ENCODE measurements at places on chromosomes 2 and 18. TPM values are rescaled to one million over a fixed set of nuclear protein-coding genes. Genes with fewer than 3 reads are reported as not detected.
A peak's percentile ranks its signal among the peaks of the same experiment; 100 is the strongest.

- DNase-seq: no peak
- H3K4me3 ChIP-seq: no peak overlapping the region
- H3K27me3 ChIP-seq: no peaks in the 10 kb centered on the region
- no peak overlapping the region for H3K27ac ChIP-seq
- H3K36me3 ChIP-seq: no peaks in the 10 kb centered on the region
- H3K4me1 ChIP-seq: peaks cover 12% of the 10 kb centered on the region
These were observed 25.0 kb upstream of the SPP2 start for GRCh38 chr2:234025466-234025865.

DNA sequence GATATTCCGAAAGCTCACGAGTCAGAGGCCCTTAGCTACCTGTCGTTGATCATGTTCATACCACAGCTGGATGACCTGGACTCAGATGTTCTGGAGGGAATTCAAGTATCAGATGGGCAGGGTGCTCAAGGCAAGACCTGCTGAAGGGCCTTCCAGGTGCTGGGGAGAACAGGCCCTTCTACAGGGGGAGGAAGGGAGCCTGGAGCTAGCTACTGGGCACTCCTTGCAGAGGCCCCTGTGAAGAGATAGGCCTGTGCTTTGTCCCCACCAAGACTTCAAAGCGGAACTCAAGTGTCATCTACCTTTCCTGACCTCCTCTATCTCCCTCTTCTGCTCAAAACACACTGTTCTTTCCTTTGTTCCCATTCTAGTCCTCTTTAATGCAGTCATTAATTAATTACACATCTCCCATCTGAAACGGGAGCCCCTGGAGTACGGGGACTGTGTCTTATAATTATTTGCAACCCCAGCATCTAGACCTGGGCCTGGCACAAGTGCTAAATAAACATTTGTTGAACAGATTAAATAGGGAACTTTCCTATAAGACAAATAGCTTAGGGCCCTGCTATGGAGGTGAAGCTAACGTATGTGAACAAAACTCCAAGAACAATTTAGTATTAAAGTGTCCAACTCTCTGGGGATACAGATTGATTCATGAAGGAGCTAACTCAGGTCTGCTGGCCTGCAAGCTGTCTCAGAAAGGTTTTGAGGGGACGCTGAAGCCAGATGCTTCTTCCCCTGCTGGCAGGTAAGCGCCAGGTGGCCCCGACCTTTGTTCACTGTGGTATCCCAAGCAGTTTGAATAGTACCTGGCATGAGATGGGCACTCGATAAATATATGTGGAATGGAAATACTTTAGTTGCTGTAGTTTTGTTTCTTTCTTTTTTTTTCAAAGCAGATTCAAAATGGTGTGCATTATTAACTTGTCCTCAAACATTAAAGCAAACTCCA is 22.0 kb downstream of the RHOB start:
- no peak overlapping the region for H3K4me3 ChIP-seq
- H3K27ac ChIP-seq: no peak overlapping the region
- DNase-seq: no peak
- H3K4me1 ChIP-seq: peaks cover 3% of the 10 kb centered on the region

GRCh38 chr2:149617476-149617875 is 29.9 kb upstream of the MMADHC start:
- H3K27me3 ChIP-seq: no peaks in the 10 kb centered on the region
- DNase-seq: no peak
- H3K27ac ChIP-seq: no peak overlapping the region

The PTPRM gene
- 92.5 TPM for total RNA-seq

The CD207 gene
- 0.95 TPM for total RNA-seq

The CYTIP gene
- total RNA-seq: 6.8 TPM

The UPP2 gene
- not detected for total RNA-seq

DNA sequence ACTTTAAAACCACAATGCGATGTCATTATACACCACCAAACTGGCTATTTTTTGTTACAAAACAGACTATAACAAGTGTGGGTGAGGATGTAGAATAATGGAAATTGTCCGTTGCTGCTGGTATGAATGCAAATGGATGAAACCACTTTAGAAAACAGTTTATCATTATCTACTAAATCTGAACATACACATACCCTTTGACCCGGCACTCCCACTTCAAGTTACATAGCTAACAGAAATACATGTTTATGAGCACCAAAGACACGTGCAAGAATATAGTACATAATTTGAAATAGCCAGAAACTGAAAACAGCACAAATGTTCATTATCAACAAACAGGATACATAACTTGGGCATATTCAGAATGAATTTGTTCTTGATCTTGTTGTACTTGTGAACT is 206.4 kb upstream of the CHAC2 start:
- no peaks in the 10 kb centered on the region for H3K36me3 ChIP-seq
- DNase-seq: no peak
- H3K27me3 ChIP-seq: no peaks in the 10 kb centered on the region
- H3K27ac ChIP-seq: no peak overlapping the region
- H3K4me1 ChIP-seq: no peaks in the 10 kb centered on the region

The GPR45 gene
- not detected for total RNA-seq

DNA sequence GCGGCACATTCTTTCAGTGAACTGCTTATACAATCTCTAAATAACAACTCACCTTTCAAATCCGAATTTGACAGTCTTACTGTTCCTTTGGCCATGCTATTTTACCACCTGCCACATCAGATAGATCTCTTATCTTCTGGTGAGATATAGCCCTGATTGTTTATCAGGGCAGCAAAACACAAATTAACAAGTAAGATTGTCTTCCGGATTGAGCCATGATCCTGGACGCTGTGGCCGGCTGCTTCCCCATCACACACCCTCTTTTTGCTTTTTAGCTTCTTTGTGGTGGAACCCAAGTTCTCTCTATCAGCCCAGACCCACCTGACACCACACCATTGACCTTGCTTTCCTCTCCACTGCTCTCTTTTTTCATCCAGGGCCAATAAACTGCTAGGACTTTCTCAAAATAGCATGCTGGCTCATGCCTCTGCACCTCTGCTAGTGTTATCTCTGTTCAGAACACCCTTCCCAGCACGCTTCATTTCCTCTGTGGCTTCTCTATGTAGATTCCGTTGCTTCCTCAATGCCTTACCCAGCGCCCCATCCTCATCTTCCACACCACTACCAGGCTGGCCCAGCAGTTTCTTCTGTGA is 111.8 kb upstream of the CNTNAP5 start:
- H3K27me3 ChIP-seq: no peaks in the 10 kb centered on the region
- H3K27ac ChIP-seq: no peak overlapping the region
- no peak overlapping the region for H3K4me3 ChIP-seq
- H3K36me3 ChIP-seq: no peaks in the 10 kb centered on the region

The ASB18 gene
- total RNA-seq: not detected

DNA sequence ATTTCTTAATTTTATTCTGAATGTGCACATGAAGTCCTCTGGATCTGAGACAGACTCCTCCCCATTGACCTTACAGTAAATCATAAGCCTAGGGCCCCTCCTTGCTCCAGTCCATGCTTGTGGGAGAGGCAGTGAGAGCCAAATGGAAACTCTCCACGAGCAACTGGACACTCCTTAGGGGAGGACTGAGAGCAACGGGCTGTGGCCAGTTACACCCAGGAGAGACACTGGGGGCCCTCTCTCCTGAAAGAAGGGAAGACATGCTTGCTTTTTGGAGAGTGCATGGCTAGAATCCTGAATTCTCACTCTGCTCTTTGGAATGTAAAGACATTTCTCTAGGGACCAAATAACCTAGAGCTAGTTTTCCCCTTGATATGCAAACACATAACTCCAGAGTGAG is 49.0 kb upstream of the BIN1 start:
- H3K27ac ChIP-seq: no peak overlapping the region
- H3K36me3 ChIP-seq: no peaks in the 10 kb centered on the region
- DNase-seq: no peak
- H3K4me3 ChIP-seq: no peak overlapping the region
- no peaks in the 10 kb centered on the region for H3K4me1 ChIP-seq

The POTEI gene
- not detected for total RNA-seq

- no peak for DNase-seq
- no peak overlapping the region for H3K4me3 ChIP-seq
- no peaks in the 10 kb centered on the region for H3K36me3 ChIP-seq
- no peaks in the 10 kb centered on the region for H3K4me1 ChIP-seq
These were observed 477.8 kb downstream of the EIPR1 start for GRCh38 chr2:2899826-2900225.

GRCh38 chr2:39530411-39530866 is 93.4 kb upstream of the MAP4K3 start:
- DNase-seq: no peak
- H3K4me3 ChIP-seq: no peak overlapping the region
- H3K27ac ChIP-seq: no peak overlapping the region
- no peaks in the 10 kb centered on the region for H3K4me1 ChIP-seq
- no peaks in the 10 kb centered on the region for H3K36me3 ChIP-seq
- no peaks in the 10 kb centered on the region for H3K27me3 ChIP-seq

The FOXI3 gene
- not detected for total RNA-seq

DNA sequence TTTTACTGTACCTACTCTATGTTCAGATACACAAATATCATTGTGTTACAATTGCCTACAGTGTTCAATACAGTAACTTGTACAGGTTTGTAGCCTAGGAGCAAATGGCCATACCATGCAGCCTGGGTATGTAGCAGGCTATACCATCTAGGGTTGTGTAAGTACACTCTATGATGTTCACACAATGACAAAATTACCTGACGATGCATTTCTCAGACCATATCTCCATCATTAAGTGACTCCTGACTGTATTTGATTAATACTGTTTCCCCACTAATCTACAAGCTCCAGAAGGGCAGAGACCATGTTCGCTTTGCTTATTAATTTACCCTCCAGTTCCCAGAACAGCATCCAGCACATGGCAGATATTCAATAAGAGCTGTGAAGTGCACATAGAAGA is 372.2 kb downstream of the METTL4 start:
- no peaks in the 10 kb centered on the region for H3K27me3 ChIP-seq
- no peak for DNase-seq
- no peak overlapping the region for H3K27ac ChIP-seq
- H3K4me1 ChIP-seq: no peaks in the 10 kb centered on the region
- H3K4me3 ChIP-seq: no peak overlapping the region

DNA sequence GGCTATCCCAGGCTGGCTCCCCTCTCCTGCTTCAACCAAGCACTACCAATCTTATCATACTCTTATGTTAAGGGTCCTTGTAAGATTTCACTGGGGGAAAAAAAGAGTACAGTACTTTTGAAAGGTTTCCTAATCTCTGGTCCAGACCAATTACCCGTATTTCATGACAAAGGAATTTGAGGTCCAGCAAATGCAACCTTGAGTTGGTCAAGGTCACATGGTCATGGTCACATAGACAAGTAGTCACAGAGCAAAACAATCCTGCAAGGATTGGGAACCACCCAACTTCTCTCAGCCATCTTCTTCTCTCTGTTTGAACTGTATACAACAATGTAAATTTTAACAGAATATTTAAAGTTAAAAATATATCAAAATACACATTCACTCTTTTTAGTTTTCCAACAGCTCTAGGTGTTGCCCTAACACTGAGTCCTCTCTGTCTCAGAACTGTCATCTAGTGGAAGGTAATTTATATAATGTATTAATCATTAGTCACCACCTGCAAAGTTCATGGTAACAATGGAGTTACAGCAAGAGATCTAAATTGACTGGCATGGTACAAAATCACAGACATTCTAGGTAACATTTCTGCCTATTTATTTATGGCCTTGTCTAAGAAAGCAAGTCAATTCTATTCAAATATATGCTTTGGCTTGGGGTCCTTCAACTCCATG is 21.5 kb downstream of the DTNB start:
- no peak for DNase-seq
- no peaks in the 10 kb centered on the region for H3K27me3 ChIP-seq
- H3K4me3 ChIP-seq: no peak overlapping the region
- H3K36me3 ChIP-seq: no peaks in the 10 kb centered on the region
- no peaks in the 10 kb centered on the region for H3K4me1 ChIP-seq
- H3K27ac ChIP-seq: no peak overlapping the region

- no peaks in the 10 kb centered on the region for H3K36me3 ChIP-seq
- H3K4me3 ChIP-seq: no peak overlapping the region
- no peak overlapping the region for H3K27ac ChIP-seq
- H3K27me3 ChIP-seq: no peaks in the 10 kb centered on the region
- DNase-seq: no peak
- H3K4me1 ChIP-seq: no peaks in the 10 kb centered on the region
These were observed 224.2 kb downstream of the NUP35 start for GRCh38 chr2:183348492-183348891.

The WDCP gene
- 4.0 TPM for total RNA-seq

The CSRNP3 gene
- total RNA-seq: 4.6 TPM

The MAL gene
- 4.9 TPM for total RNA-seq

- DNase-seq: peak; percentile 35
- no peak overlapping the region for H3K4me3 ChIP-seq
- H3K27me3 ChIP-seq: no peaks in the 10 kb centered on the region
- peak overlapping the region; percentile 14 for H3K27ac ChIP-seq
- no peaks in the 10 kb centered on the region for H3K4me1 ChIP-seq
These were observed 73.8 kb upstream of the B3GNT7 start for GRCh38 chr2:231321556-231322334.

- H3K4me3 ChIP-seq: no peak overlapping the region
- H3K36me3 ChIP-seq: peaks cover 10% of the 10 kb centered on the region
- DNase-seq: no peak
- H3K27me3 ChIP-seq: no peaks in the 10 kb centered on the region
- peaks cover 14% of the 10 kb centered on the region for H3K4me1 ChIP-seq
These were observed 41.1 kb downstream of the FEZ2 start for GRCh38 chr2:36556842-36557241.

GRCh38 chr2:224417361-224417729 is 15.4 kb upstream of the FAM124B start:
- no peak overlapping the region for H3K4me3 ChIP-seq
- no peak for DNase-seq
- H3K27ac ChIP-seq: no peak overlapping the region
- H3K36me3 ChIP-seq: no peaks in the 10 kb centered on the region
- no peaks in the 10 kb centered on the region for H3K4me1 ChIP-seq

The CNOT11 gene
- total RNA-seq: 37.0 TPM

DNA sequence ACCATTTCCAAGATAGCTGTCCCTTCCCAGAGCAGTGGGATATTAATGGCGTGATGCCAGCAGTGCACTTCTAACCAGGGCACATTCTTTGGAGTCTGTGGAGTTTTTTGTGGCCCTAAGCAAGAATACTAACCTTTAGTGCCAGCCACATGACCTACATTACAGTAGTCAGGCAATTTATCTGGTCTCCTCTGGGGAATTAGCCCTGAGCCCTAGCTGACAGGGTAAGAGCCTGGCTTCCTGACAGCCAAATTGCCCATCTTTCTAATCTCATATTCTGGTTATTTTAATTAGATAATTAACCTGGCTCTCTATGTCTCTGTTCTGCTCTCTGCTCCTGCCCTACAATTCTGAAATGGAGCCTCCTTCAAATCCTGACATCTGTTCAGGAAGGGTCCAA is 5.2 kb downstream of the PFN4 start:
- H3K36me3 ChIP-seq: no peaks in the 10 kb centered on the region
- no peak for DNase-seq
- H3K4me1 ChIP-seq: peaks cover 7% of the 10 kb centered on the region
- H3K4me3 ChIP-seq: no peak overlapping the region

DNA sequence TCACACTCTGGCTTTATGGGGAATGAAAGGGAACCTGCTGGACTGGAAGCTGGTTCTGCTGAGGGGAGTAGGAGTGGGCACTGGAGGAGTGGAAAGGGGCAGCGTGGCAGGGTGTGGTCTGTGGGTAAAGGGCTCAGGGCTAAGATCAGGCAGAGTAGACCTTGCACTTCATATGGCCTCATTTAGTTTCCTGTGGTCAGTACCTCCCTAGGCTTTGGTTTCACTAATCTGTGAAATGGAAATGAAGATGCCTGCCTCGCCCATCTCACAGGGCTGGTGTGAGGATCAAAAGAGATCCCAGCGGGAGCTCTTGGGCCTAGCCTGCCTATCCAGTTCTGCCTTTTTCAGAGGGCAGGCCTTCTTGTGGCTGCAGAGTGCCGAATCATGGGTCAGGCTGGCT is 208.7 kb downstream of the LOXHD1 start:
- no peaks in the 10 kb centered on the region for H3K36me3 ChIP-seq
- H3K27me3 ChIP-seq: no peaks in the 10 kb centered on the region
- H3K4me1 ChIP-seq: no peaks in the 10 kb centered on the region
- no peak overlapping the region for H3K27ac ChIP-seq
- DNase-seq: no peak

Measured in transverse colon (tissue), 4 donors.